Posterior vena cava (tissue), 2 donors: ENCODE measurements at places on chromosomes 13 and 19. TPM values are rescaled to one million over a fixed set of nuclear protein-coding genes. Genes with fewer than 3 reads are reported as not detected.

DNA sequence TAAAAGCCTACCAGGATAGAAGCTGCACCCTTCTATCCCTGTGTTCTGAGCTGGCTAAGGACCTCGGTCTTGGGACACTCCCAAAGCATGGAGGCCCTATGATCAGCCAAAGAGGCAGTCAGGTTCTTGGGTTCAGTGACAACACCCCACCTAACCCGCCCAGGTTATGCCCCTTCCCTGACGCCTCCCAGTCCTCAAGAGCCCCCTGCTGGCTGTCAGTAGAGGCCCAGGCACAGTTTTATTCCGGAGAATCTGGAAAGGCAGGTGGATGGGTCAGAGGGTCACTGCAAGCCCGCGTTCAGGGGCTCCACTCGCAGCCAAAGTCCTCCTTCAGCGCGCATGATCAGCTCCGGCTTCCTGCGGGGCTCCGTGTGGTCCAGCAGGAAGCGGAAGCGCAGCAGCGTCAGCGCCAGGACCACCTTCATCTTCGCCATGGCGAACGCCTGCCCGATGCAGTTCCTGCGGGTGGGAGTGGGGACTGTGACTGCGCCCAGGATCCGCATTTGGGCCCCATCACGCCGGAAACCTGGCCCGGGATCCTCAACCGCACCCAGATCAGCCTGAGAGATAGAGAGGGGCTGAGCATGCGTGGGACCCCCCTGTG, 22.3 kb downstream of the OR10H3 start:
- no peak for DNase-seq

The B3GNT8 gene
- 3.3 TPM for total RNA-seq

DNA sequence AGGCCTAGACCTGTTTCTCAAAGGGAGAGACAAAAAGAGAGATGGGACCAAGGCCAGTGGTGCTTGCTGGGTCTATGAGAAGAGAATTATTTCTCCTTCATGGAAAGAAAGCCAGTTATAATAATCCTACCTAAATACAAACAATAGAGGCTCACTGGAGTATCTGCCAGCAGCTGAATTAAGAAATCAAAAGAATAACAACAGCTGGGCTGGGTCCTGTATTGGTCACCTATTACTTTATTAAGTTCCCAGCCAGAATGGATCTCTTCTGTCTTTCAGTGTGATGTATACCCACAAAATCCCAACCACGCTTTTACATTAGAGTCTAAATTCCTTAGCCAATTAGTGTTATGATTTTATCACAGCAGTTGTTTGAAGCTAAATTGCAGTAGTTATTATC, 297.8 kb upstream of the DACH1 start:
- DNase-seq: no peak

The CDX2 gene
- total RNA-seq: not detected

GRCh38 chr19:28500296-28500695, 712.7 kb downstream of the UQCRFS1 start:
- DNase-seq: no peak

DNA sequence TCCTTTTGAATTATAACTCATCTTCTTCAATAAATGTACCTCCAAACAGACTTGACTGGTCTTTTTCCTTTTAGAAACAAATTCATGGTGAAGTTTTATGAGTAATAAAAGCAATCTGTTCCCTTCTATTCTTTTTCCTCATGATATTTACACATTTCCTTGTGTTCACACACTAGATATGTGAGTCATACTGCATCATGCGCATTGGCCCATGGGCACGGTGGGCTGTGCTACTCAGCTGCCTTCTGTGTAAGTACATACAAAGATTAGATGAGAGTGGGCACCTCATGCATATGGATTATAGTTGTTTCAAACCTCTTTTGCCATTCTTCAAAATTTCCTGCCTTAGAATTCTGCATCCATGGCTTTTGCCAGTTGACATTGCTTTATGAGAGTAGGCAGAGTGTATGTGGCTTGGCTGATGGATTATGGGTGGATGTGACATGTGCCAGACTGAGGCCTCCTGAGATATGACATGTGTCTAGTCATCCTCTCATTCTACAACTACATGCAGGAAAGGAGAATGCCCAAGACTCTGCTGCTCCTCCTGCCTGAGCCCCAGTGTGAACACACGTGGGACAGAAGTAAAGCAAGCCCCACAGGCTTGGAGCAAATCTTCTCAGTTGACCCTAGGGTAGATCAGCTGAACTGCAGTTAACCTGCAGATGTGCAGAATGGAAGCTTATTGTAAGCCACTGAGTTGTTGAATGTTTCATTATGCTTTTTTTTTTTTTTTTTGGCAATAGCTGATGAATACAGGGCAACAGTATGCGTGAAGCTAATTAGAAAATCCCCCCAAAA, 109.9 kb downstream of the RBM26 start:
- no peak for DNase-seq

The PGPEP1 gene
- total RNA-seq: 42.8 TPM

DNA sequence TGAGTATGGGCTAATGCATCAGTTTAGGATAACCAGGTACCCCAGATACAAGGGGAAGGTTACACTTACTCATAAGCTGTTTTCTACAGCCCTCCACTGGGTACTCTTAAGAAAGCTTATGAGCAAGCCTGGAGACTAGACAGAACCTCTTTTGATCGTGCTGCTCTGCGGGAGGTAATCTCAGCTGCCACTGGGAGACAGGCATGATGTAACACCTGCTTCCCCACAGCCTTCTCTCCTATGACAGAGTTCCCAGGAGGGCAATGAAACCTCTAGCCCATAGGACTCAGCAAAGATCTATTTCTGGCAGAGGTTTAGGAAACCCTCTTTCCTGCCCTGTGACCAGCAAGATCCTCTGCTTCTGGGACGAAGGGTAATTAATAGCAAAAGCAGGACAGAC, 65.6 kb downstream of the WASF3 start:
- DNase-seq: no peak

GRCh38 chr19:21101521-21102242, 19.7 kb downstream of the ZNF714 start:
- DNase-seq: no peak

GRCh38 chr19:7559102-7559501, 23.6 kb downstream of the PNPLA6 start:
- no peak for DNase-seq

DNA sequence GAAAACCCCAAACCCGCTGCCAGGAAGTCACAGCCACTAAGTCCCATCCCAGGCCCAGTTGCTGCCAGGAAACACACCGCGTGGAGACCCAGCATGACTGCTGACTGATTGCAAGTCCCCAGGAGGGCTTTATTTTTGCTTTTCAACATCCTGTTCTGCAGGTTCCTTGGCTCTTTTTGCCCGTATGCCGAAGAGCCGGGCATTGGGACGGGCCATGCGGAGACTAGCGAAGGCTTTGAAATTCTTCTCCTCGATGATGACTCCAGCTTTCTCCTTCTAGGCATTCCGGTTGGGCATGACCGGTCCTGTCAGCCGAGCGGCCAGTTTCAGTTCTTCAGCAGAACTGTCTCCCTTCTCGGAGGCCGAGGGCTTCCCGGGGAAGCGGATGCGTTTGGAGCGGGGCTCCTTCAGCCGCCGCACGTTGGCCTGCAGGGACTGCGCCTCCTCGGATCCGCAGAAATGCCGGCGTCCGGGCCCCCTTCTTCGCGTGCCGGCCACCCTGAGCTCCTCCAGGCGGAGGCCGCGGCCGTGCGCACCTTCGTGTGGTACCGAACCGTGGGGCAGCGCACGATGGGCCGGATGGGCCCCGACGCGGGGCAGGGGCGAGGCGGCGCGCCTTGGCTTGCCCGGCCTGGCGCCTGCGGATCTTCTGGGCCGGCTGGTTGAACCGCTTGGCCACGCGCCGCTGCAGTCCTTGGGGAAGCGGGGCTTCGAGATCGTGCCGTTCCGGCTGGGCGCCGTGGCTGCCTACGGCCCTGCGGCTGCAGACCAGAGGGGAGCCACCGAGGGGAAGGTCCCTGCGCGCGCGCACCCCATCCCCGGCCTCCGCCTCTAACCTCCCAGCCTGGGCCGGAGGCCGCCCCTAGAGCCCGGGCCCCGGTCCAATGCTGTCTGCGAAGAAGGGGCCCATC, 15.2 kb downstream of the ZSCAN5C start:
- peak; percentile 82 for DNase-seq

- no peak for DNase-seq
Measured at GRCh38 chr19:7265963-7266362, 28.3 kb downstream of the INSR start.

The ZNF536 gene
- 3.6 TPM for total RNA-seq

DNA sequence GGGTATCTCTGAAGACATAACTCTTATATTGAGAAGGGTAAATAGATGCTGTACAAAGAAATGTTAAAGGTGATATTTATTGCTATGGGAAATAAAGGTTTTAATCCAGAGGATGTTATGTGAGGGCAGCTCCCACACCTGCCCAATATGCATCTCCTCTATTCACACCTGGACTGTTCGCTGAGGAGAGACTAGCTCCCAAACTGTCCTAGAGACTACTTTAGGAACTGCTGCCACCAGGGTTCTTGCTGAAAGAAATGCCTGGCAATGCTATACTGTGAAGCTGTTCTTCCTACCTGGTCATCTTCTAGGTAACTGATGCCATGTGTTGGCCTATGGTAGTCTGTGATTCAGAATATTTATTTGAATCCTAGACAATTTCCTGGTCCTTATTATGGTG, 1421.5 kb upstream of the SPRY2 start:
- no peak for DNase-seq

- peak; percentile 88 for DNase-seq
Measured at GRCh38 chr19:13181747-13182388, 31.7 kb downstream of the IER2 start.

- DNase-seq: no peak
Measured at GRCh38 chr13:66506979-66507378, 723.2 kb downstream of the PCDH9 start.

DNA sequence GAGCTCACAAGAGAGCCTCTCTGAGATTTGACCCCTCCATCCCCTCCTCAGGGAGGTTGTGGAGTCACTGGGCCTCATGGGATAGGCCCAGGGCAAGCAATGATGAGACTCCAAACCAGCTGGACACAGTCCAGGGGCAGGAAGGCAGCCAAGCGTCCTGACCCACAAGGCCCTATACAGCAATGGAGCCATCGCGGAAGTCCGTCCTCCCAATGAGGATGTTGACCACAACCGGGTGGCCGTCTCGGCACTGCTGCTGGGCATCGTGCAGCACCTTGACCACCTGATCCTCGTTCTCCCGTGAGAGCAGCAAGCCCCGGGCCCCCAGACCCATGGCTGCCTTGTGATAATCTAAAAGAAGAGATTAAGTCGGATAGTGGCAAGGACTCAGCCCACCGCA, 7.9 kb downstream of the SYDE1 start:
- DNase-seq: peak; percentile 92

The PEAK3 gene
- 0.90 TPM for total RNA-seq

DNA sequence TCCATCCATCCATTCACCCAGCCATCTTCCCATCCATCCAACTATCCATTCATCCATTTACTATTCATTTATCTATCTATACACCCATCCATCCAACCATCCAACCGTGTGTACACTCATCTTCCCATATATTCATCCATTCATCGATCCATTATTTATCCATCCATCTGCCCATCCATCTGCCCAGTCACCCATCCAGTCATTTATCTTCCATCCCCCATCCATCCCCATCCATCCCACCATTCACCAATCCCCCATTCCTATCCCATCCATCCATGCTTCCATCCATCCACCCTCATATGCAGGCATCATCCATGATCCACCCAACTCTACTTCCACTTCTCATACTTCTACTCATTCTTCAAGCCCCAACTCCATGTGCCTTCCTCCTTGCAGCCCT, 14.0 kb upstream of the HOMER3 start:
- DNase-seq: no peak

- DNase-seq: peak; percentile 57
Measured at GRCh38 chr13:113631341-113632095, 26.5 kb downstream of the ATP4B start.

The GDF15 gene
- 3.1 TPM for total RNA-seq

DNA sequence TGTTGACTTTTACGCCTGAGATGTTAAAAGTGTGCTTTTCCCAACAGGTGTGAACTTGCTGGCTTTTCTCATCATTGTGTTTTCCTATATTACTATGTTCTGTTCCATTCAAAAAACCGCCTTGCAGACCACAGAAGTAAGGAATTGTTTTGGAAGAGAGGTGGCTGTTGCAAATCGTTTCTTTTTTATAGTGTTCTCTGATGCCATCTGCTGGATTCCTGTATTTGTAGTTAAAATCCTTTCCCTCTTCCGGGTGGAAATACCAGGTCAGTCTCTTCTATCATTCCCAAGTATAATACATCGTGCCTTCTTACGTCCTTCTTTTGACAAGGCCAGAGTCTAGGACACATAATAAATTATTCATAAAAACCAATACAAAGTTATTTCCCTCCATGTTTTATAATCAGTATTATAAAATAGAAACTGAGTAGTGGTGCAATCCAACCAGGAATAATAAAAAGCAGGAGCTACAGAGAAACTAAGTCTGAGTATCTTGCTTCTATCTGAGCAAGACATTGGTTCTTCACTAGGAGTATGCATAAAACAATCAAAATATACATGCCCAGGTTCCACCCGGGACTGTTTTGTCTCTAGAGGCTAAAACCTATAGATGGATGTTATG, 57.9 kb downstream of the RXFP2 start:
- no peak for DNase-seq

DNA sequence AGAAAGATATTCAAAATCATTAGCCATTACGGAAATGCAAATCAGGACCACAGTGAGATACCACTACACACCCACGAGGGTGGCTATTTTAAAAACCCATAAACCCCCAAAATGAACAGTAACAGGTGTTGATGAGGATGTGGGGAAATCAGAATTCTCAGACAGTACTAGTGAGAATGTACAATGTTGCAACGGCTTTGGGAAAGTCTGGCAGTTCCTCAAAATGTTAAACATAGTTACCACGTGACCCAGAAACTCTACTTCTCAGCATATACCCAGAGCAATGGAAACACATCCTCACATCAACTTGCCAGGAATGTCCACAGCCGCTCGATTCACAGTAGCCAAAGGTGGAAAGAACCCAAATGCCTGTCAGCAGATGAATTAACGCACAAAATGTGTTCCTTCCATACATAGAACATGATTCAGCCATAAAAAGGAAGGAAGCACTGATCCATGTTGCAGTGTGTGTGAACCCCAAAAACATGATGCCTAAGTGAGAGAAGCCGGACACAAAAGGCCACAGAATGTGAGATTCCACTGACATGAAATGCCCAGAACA, 7.0 kb downstream of the PLVAP start:
- no peak for DNase-seq

DNA sequence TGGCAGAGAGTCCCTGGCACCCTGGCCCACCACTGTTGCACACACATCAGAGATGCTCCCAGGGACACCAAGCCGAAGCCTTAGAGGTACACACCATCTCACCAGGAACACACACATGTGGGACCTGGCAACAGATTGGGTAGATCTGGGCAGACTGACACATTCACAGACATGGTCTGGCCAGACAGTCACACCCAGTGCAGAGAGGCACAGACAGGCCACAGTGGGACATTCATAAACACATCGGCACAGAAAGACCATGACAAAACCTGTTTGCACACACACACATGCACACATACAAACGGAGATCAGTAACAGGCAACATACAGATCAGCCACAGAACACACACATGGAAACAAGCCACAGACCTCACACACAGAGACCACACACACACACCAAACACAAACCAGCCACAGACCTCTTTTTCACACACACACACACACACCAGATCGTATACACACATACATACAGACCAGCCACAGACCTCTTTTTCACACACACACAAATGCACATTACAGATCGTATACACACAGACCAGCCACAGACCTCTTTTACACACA, 6.3 kb upstream of the JUNB start:
- DNase-seq: peak; percentile 77
